CD4-positive, alpha-beta T cell treated with Interleukin-17A for 4 hours (primary cell): ENCODE measurements at places on chromosomes 5 and 9.

DNA sequence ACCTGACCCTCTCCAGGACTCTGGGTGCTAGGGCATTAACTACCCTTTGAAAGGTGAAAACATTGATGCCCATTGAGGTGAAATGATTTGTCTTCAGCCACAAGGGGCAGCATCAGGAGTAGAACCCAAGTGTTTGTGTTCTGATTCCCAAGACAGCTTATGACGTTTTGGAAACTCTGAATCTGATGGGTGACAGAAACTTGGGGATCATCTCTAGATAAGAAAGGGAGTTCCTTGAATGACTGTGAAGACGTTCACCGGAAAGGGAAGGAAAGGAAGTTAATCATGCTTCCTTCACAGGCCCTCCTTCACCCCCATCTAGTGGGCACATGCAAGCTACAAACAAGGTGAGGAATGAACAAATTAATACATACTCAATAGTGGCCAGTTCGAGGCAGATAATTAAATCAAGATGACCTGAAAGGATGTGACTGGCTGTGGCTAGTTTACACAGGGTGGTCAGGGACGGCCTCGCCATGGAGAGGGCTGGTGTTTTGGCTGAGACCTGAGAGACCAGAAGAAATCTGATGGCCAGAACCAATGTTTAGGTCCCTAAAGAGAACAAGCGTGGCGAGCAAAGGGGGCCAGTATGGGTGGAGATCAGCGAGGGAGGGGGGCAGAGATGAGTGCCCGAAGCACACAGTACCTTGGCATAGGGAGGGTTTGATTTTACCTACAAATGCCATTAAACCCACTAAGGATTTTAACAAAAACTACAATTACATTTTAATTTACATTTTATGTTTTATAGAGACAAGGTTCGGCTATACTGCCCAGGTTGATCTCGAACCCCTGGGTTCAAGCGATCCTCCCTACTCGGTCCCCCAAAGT, 937 bp upstream of the SLC26A2 start:
- DNase-seq, result peak; percentile 48

GRCh38 chr9:90141723-90142122, 500.9 kb downstream of the DIRAS2 start:
- DNase-seq, result no peak

DNA sequence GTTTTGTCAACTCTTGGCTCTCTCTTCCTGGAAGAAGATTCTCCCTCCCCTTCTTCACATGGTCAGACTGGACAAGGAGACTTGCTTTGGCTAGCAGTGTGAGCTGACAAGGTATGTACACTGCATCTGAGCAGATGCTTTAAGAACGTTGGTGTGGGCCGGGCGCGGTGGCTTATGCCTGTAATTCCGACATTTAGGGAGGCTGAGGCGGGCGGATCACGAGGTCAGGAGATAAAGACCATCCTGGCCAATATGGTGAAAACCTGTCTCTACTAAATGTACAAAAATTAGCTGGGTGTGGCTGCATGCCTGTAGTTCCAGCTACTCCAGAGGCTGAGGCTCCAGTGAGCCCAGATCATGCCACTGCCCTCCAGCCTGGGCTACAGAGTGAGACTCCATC, 26.4 kb upstream of the SEMA5A start:
- DNase-seq, result no peak

- DNase-seq, result no peak
These were observed 15.2 kb upstream of the SPATA9 start for GRCh38 chr5:95697781-95698681.

DNA sequence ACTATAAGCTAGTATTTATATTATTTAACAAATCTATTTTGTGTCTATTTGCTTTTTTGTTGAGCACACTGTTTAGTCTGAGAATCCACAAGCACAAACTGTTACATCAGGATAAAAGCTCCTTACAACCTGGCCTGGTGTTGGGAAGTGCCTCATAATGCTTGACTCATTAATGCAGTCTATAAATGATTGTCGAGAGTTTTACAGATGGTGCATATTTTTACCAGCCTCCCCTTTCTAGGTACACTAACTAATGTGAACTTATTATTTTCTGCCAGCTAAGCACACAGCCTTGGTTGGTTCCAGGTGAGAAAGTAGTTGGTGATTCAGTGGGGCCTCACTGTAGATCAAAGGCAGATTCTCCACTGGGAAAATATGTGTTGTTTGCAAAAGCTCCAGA, 151.0 kb upstream of the ADAMTS16 start:
- no peak for DNase-seq

GRCh38 chr9:90665072-90665471, 22.4 kb upstream of the DIRAS2 start:
- no peak for DNase-seq

DNA sequence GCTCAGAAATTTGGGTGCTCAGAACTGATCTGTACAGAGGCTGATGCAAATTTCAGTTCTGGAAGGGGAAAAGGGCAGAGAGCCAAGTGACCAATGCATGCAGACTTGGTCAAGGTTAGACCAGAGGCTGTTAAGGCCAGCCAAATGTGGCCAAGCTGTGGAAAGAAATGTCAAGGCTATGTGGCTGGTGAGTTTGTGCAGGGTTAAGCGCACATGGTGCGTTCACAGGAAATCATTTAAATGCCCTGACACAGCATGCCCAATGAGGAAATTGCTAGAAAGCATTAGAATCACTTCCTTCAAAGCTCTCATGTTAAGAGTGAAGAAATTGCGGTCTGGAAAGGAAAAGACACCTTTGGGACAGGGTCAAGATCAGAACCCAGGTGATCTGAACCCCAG, 58.0 kb downstream of the PTPN3 start:
- DNase-seq, result no peak

- no peak for DNase-seq
These were observed 41.3 kb downstream of the CFAP77 start for GRCh38 chr9:132451276-132451675.

- no peak for DNase-seq
These were observed 175.0 kb downstream of the CARTPT start for GRCh38 chr5:71894091-71894490.

GRCh38 chr9:13137426-13137825, 142.1 kb downstream of the MPDZ start:
- DNase-seq, result no peak

- no peak for DNase-seq
These were observed 310.5 kb downstream of the PLK2 start for GRCh38 chr5:58149345-58149744.

GRCh38 chr5:134637116-134637721, 4.6 kb upstream of the SAR1B start:
- DNase-seq, result no peak

- DNase-seq, result no peak
These were observed 23.7 kb downstream of the KIAA1191 start for GRCh38 chr5:176337913-176338312.

DNA sequence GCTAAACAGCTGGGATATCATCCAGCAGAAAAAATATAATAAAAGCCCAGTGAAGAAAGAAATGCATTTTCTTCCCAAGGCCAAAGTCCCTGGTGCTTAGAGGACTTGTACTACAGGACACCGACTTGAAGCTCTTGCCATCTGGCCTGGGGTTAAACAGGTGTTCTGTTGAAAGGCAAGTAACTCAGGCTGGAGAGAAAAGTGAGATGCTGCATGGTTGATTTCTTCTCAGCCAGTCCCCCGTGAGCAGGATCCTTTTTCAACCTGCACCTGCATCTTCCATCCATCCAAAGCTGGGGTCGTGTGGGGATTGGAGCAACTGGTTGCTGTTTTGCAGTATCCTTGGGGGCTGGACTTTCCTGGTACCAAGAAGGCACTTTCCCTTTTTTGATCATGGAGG, 146.1 kb upstream of the RPS23 start:
- DNase-seq, result no peak

DNA sequence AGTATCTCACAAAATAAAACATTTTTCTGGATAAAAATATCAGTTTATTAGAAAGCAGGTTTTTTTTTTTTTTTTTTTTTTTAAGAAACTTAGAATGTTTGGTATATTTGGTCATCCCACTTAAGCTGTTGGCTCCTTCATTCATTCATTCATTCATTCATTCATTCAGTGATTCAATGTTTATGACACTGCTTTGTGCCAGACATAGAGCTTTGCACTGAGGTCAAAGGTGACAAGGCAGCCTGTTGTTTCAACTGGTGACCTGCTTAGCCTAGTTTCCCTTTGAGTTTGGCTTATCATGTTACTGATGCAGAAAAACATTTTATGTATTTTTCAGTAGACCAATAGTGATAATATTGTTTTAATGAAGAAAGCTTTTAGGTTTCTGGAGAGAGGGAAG, 23.5 kb downstream of the CPEB4 start:
- no peak for DNase-seq

GRCh38 chr5:158943569-158943968, 156.1 kb downstream of the EBF1 start:
- DNase-seq, result no peak

DNA sequence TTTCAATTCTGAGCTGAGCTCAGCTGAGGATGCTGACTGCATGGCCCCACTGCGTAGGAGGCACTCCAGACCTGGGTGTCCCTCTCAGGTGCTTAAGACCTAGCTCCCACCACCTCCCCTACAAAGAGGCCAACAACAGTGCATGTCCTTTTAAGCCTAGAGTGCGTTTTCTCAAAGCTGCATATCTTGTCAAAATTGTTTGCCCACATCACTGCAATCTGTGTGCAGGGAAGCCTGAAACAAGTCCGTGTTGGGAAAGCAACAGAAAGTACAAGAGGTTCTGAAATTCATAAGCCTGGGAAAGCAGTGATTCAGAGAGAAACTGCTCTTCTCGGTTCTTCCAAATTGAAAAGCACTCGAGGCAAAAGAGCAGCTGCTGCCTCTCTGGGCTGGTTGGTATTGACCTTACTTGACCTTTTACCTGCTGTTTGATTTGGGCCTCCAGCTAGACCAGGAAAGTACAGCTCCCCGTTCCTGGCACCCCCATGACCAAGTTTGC, 238.4 kb downstream of the NR2F1-AS1 start:
- DNase-seq, result no peak

DNA sequence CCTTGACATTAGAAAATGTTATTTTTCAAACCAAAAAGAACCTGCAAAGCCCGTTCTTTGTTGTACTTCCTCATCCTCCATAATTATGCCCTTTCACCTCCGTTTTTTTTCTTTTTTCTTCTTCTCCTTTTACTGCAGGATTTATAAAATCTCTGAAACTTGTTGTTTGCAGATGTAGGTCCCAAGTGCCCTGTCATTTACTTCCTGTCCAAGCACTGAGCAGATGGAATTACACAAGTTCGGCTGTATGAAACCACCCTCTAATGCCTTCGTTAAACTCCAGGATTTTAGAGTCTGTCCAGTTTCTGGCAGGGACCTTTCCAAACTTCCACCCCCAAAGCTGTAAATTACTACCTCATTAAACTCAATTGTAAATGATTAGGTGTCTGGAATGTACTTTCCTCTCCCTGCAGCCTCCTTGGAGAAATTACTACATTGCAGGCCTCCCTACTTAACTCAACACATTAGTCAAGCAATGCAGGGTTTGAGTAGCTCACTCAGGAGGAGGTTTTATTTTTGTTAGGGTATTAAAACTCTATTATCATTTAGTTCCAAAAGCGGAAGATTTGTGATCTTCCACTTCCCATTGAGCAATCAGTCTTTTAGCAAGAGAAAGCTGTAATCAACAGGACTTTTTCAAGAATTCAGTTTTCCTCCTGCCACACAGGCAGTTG, 125.6 kb upstream of the LPAR1 start:
- no peak for DNase-seq

DNA sequence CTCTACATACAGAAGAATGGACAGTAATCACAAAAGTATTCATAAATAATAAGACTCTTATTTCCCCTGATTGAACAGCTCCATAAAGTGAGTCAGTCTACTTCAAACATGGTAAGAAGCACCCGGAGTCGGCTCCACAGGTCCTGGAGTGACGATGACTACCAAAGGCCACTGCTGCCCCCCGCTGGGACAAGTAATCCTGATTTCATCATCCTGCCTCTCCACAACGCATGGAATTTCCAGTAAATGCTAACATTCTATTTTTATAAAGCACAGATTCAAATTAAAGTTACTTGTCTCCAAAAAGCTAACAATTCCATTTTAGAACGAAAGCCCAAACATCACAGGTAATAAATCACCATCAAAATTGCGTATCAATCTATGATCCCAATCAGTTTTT, 16.2 kb downstream of the ATPSCKMT start:
- DNase-seq, result no peak

- DNase-seq, result no peak
These were observed 97.2 kb downstream of the SH3TC2 start for GRCh38 chr5:148965511-148966265.

DNA sequence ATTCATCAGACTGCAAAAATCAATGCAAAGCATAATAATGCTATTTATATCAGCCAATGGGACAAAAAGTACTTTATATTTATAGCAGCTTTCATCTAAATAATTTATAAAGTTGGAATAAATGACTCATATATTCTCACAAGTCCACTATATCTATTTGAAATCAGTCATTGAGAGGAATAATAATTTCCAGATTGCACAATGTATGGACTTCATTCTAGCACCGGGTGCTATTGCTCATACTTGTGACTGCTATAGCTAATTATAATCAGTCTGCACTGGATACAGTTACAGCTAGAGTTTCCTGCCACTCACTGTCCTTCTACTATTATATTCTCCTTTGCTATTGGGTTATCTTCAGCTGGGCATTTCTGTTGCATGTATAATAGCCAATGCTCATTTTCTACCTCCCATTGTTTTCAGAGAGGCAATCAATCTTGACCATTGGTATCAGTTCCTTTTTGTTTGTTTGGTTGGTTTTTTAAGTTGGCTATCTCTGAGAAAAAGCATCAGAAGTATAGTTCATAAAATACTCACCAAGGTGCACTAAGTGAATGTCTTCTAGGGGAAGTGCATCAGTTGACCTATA, 1.9 kb downstream of the CDH18 start:
- DNase-seq, result no peak

DNA sequence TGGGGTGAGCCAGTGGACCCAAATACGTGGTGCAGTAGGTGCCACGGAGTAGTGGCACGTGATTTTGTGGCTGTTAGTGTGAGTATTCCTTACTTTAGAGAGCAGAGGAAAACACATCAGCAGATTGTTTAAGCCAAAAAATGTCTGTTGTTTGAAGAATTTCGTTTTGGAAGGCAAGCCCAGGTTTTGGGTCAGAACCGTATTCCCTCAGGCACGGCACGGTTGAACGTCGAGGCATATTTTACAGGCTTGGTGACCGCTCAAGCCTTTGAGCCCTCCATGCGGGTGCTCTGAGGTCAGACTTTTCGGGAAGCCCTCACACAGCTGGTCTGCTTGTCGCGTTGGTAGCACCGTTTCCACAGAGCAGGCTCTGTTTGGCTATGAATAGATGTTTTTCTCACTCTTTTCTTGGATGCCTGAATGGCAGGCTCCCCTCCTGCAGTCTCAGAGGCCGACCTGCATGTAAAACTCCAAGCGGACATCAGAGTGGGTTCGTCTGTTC, 27.2 kb downstream of the NEK6 start:
- no peak for DNase-seq

DNA sequence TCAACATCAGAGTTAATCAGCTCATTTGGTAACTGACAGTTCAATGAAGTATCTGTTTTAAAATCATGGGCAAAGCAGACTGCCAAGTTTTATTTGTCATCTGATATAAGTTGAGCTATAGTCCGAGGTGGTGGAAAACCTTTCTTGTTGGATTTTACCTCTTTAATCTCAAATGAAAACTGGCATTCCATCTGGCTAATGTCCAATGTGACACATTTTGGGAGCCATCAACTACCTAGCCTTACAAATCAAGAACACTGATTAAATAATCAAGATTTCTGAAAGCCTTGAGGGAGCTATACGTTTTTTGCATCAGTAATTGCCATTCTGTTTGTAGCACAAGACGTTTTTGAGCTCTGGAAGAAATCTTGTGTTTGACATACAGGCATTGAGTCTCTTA, 1380.5 kb upstream of the WWC1 start:
- no peak for DNase-seq

- DNase-seq, result no peak
These were observed 222.0 kb downstream of the COMMD10 start for GRCh38 chr5:116306846-116307245.

GRCh38 chr5:3678801-3679200, 83.2 kb downstream of the IRX1 start:
- DNase-seq, result no peak
